Activated naive CD8-positive, alpha-beta T cell treated with anti-CD3 and anti-CD28 coated beads, Interleukin-2, amount 10 ng/mL, durations not matched to agents 7 days and 5 days (primary cell): ENCODE measurements at places on chromosomes 2 and 18.

GRCh38 chr18:74155276-74155675 is 7.0 kb downstream of the TIMM21 start:
- DNase-seq = no peak

GRCh38 chr2:109364217-109364616 is 235.2 kb downstream of the SH3RF3 start:
- no peak for DNase-seq

DNA sequence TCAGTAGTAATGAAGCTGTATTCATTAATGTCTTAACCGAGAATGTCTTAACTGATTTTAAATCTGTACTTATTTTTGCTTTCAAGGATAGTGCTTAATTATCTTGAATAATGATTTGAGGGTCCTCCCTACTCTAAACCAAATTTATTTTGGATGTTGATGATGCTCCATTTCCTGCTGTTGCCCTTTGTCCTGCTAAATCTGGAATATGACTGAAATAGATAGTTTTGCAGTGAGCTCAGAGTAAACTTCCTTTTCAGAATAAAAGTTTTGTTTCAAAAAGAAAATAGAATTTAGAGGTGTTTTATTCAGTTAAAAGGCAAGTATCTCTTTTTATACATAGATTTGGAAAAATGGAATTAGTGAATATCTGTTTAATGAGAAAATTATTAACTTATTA is 8.1 kb downstream of the NBEAL1 start:
- no peak for DNase-seq

DNA sequence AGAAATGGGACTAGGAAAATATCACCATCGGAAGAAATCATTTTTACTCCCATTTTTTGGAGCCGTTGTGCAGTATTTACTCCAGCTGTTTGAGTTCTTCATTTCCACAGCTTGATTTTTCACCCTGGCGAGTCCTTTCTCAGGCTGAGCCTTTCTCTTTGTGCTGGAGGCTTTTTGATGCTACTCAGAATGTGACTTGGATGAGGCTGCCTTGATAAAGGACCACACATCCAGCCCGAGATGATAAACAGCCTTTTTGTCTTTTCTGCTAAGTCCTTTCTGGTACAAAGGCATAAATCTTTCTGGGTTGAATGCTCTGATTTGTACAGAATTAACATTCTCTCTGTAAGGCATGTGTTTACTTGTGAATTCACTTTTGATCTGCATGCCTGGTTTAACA is 17.6 kb upstream of the CTDP1 start:
- DNase-seq = no peak

DNA sequence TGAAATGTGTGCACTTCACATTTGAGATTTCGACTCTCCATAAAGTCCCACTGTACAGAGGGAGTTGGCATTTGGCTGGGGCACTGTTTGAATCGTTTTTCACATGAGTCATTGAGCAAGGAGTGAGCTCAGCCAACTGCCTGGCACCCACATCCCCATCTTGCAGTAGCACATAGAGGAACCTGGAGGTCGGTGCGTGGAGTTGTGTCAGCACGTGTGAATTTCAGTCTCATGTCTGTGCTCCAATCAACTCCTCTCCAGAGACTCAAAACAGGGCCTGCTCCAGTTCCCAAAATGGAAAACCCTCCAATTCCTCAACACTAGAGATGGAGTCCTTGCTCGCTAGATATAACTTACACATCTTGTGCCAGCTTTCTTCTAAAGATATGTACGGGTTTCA is 126.8 kb upstream of the CAPN13 start:
- DNase-seq = no peak

GRCh38 chr18:52636536-52636935 is 296.5 kb downstream of the DCC start:
- no peak for DNase-seq

- DNase-seq = no peak
These were observed 54.0 kb downstream of the GATA6 start for GRCh38 chr18:22223254-22223964.

DNA sequence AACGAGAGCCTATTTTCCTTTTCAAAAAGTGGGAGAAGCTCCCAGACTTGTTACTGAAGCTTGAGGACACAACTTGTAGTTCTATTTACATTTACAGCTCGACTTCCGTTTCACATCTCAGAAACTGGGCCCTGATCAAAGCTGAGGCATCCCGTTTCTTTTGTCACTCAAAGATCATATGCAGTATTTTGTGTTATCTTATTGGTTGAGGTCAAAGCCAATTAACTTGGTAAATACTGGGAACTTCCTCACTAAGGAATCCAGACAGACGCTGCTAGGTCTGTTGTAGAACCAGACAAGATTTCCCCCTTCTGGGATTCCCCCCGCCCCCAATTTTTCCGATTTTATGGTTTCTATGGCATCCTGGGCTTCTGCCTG is 50.3 kb downstream of the TSN start:
- no peak for DNase-seq

GRCh38 chr2:71566372-71566771 is 113.0 kb downstream of the DYSF start:
- DNase-seq = no peak

DNA sequence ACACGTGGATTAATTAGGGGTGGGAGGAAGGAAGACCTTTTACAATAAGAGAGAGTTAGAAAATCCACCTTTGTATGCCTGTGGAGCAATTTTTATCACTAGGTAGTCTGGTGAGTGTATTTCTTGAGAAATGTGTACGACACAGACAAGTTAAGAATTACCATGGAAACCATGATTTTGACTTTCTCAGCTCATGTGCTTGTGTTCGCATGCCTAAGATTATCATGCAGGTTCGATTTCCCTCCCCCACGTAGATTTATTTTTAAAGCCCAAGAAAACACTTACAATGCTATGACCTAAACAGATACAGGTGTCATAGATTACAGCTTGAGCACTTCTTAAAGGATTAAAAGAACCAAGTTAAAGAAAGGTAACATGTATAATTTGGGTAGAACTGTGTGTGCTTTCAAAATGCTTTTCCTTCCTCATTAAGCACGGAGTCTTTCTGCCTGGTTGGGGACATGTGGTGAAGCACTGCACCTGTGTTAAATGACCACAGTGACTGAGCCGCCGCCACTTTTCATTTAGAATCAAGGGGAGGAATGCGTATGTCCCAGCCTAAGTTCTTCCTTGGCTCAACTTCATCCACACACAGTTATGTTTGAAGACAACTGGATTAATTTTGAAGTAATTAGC is 16.6 kb downstream of the SERTAD2 start:
- DNase-seq = no peak

DNA sequence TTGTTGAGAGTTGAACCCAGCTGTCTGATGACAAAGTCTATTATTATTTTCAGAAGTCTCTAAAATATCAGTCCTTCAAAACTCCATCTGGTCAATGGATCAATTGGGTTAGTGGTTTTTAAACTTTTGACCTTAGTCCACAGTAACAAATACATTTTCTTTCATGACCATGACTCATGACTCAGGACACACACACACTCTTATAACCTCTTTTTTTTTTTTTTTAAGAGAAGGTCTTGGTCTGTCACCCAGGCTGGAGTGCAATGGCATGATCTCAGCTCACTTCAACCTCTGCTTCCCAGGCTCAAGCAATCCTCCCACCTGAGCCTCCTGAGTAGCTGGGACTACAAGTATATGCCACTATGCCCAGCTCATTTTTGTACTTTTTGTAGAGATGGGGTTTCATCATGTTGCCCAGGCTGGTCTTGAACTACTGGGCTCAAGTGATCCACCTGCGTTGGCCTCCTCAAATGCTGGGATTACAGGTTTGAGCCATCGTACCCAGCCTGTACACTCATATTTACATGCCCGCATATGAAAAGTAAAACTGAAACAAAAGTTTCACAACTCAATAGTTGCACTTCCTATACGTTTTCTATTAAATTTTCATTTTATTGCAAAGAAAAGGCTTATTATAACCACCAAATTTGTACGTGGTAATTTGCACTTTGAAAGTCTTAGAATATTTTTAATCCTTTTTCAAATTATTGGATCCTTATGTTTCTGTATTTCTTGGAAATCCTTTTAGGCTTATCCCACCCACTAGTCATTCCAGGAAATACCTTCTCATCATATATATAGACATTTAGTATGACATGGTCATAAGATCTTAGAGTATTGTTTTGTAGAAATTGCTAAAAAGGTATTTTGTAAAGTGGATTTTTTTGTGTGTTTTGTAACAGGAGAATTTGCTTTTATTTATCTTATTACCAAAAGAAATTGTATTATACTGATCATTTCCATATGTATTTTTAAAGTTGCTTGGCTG is 199.0 kb downstream of the LPIN1 start:
- no peak for DNase-seq

GRCh38 chr2:85611705-85612587 is at the start of gene C2orf68:
Gene C2orf68, minus strand, starts transcription at chr2:85612066. Its CDS starts 82 bp downstream, at chr2:85611984.
- peak; percentile 89 for DNase-seq

GRCh38 chr2:42086500-42086953 is 38.7 kb downstream of the PKDCC start:
- no peak for DNase-seq

- no peak for DNase-seq
These were observed 1036.9 kb upstream of the TMEFF2 start for GRCh38 chr2:193231634-193232033.

DNA sequence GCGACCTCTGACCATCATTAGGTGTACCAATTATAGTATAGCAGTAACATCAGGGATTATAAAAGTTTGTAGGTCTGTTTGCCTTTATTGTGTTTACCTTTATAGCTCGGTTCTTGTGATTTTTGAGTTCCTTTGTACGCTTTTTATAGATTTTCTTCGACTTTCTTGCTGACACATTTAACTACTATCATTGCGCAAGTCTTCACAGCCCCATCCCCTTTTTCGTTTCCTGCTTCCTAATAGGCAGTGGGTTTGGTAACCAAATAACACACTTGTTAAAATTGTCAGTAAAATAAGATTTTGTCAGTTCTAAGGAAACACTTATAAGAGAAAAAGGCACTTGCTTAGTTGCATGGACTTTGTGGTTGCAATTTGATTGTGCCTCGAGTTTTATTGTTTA is 541.5 kb downstream of the LRP1B start:
- DNase-seq = no peak

DNA sequence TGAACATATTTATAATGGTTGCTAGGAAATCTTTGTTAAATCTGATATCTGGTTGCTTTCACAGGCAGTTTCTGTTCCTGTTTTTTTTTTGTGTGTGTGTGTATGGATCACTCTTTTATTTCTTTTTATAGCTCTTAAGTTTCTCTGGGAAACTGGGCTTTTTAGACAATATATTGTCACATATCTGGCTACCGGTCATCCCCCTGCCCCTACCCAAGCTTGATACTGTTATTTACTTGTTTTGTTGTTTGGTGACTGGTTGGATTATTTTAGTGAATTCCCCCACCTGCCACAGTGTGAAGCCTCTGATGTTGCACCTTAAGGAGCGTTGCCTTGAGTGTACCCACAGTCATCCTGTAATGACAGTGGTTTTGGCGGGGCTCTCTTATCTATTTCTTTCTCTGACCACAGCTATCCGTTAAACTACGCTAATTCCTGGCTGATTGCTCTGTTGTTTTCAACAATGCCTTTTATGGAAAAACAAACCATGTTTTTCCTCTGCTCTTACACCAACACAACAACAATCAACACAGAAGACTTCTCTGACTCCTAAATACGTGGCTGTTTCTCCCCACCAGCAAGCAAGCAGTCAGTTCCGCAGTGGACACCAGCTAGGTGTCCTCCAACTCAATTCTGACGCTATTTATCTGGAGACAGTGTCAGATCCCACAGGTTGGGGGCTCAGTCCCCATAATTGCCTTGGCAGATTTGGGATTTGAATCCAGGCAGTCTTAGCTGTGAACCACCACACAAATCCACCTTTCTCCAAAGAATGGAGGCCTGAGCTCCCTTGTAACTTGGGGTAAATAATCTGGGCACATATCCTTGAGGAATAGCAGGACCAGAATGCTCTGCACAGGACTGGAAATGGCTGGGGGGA is 10.9 kb downstream of the GNLY start:
- DNase-seq = no peak

DNA sequence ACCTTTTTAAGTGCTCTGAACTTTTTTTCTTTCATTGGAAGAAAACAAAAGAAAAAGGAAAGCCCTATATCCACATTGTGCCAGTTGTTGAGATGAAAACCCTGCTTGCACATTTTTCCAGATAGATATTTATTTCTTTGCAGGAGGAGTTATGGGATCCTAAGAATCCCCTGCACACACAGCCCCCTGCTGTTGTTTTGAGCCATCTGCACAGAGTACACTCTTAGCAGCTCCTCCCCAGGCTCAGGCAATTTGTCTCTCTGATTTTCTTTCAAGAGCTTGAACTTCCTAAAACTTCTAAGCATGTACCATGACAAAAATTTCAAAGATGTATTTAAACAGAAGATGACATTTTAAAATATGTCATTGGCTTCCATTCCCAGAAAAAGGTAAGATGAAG is 436.9 kb downstream of the METTL4 start:
- DNase-seq = no peak

DNA sequence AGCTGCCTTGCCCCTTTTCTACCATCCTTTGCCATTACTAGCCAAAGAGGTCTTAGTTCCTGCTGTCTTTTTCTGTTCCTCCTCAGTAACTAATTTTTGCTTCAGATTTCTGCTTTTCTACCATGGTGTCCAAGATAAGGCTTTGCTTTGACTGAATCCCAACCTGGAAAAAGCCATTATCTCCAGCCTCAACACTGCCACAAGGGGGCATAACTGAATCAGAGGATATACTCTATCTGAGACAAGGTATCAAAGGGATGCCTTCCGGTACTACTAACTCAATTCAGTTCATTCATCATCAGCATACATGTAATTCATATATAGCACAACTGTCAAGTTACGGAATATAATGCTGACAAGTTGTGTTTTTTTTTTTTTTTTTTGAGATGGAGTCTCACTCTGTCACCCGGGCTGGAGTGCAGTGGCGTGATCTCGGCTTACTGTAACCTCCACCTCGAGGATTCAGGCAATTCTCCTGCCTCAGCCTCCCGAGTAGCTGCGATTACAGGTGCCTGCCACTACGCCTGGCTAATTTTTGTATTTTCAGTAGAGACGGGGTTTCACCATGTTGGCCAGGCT is 11.4 kb downstream of the OSGEPL1 start:
- no peak for DNase-seq

DNA sequence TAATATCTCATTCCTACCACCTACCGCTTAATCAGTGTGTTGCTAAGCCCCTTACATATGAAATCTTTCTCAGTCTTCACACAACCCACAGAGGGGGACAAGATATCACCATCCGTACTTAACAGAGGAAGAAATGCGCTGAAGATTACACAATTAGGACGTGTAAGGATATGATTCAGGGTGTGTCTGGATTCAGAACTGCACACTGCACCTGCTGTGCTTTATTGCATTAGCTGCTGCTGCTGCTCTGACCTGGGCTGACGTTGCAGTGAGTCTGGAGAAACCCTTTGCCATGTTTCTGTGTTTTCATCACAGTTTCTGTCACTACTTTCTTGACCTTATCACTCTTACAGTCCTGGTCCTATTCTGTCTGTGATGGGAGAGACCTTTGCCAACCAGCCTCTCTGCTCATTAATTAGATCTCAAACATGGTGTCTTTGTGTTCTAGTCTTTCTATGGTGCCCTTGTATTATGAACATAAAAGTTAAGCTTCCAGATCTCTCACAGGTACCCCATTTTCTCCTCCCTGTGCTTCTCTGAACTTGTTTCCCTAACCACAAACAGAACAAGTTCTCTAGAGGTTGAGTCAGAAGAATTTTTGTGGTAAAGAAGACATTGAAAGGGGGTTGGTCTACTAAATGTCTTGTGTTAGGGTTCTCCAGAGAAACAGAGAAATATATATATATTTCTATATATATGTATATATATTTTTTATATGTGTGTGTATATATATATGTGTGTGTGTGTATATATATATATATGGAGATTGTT is 92.9 kb upstream of the CYP1B1 start:
- no peak for DNase-seq

- DNase-seq = no peak
These were observed 46.8 kb upstream of the MBOAT2 start for GRCh38 chr2:9050122-9050809.
